NAMALWA (cell line): ENCODE measurements at places on chromosomes 7 and 10.

- DNase-seq: no peak
Measured at GRCh38 chr7:117950601-117951260, 77.5 kb upstream of the CTTNBP2 start.

DNA sequence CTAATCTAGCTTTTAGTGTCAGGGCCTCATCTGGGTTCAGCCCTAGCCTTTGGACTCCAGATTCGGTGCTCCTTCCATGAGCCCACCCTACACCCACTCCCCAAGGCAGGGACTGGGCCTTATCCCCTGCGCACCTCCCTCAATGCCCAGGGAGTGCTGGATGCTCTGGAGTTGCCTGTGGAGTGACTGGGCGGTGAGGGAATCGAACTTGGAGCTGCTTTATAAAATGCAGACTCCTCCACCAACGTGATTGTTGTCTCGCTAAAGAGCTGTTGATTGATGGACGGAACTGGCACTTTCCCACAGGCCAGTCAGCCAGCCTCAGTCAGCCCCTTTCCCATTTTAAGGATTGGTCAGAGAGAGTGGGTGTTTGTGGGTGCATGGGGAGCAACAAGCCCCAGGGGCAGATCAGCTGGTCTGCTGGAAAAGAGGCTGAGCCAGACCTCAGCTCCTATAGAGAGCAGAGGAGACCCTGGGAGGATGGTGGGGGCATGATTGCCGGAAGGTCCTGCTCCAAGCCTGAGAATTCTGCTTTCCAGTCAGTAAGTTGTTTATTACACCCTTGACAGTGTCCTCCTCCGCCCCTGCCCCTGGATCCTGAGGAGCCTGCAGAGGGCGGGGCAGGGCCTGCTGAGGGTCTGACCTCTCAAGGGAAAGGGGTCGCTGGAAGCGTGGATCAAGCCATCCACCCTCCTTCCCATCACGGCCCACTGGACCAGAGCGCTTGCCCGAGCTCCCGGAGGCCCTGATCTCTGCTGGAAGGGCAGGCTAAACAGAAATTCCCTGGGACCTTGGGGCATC lies 16.7 kb downstream of the UNC5B start:
- no peak for DNase-seq

- no peak for DNase-seq
Measured at GRCh38 chr10:12422189-12422588, 72.8 kb downstream of the CAMK1D start.

DNA sequence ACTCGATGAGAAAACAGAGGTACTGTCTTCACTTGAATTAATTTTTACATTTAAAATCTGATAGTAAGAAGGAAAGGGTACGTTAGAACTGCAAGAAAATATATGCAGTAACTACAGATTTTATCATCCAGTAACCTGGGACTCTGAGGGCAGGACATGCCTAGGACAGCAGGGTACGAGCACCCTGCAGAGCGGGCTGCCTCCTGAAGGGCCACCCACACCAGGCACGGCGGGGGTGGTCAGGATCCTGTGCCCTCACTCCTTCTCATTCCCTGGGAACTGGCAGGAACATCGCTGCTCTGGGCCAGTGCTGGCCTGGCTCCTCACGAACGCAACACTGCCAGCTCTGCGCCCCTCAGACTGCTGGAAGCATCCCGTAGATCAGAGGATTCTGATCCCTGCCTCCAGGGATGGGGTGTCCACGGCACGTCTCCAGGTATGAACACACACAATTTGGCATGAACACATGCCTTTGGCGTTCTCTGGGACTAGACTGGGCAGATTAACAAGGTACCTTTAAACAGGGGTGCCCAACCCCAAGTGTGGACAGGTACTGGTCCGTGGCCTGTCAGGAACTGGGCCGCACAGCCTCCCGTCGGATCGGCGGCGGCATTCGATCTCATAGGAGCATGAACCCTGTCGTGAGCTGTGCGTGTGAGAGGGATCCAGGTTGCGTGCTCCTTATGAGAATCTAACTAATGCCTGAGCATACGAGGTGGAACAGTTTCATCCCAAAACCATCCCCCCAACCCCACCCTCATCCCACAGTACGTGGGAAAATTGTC lies 99.3 kb upstream of the FAM20C start:
- DNase-seq: no peak

DNA sequence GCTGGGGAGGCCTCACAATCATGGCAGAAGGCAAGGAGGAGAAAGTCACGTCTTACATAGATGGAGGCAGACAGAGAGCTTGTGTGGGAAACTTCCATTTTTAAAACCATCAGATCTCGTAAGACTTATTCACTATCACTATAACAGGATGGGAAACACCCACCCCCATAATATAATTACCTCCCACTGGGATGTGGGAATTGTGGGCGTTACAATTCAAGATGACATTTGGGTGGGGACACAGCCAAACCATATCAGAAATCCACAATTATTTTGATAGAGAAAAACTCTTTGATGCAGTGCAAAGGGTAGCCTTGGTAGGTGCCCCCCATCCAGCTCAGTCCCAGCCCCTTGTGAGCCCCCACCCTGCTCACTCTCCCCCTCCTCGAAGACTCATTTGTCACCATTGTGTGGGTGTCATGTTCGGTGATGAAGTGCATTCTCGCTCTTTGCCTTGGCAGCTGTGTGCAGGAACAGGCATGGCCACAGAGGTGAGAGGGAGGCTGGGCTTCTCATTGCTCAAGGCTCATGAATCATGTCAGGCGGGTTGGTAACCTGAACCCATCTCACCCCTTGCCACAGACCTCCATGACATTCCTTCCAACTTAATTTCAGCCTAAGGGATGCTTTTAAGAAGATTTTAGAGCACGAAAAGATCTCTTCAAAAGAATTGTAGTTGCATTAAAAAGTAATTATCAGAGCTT lies 75.9 kb downstream of the BUB3 start:
- no peak for DNase-seq

DNA sequence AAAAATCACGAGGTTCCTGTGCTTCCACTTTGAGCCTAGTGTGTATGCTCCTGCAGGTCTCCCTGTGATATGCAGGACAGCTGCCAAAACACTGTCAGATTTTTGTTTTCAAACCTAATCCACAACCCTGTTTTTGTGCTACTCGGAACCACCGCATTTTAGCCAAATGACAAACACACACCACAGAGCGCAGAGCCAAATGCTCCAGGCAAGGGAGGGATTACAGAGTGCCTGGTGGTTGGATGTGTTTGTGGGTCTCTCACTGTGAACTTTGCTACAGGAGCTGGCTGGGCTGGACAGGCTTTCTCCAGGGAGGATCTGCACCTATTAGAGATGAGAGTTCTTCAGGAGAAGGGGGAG lies 5.7 kb upstream of the RBM28 start:
- no peak for DNase-seq

DNA sequence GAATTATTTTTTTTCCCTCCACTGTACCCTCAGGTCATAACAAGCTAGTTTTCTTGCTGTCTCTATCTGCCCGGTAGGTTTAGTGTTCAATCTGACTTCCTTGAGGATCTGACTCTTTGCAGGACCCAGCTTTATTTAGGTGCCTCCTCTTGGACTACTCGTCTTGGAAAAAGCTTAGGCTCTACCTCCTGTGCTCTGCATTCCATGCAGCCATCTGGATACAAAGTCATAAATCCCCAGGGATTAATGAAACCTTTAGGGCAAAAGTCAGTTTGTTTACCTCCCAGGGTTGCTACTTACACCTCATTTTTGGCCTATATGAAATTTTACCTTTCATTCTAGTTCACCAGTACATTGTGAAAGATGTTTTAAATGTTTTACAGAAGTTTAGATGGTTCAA lies 8.0 kb downstream of the STAG3 start:
- DNase-seq: no peak

DNA sequence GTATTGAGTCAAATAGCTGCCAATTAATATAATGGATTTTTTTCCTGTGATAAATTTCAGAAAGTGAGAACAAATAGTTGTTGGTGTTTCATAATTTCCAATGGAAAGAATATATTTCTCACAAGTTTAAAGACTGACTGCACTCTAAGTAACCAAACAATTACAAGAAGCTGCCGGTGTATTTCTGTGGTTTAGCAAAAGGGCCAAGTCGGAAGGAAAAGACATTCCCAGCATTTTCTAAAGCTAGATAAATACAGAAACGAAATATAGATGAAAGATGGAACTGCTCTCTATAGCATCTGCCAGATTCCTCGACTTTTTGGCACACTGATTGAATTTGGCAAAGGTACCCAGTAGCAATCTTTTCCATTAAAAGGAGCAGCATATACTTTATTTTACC lies 92.7 kb upstream of the MKX start:
- DNase-seq: no peak

GRCh38 chr7:16083931-16084330 lies 337.4 kb downstream of the CRPPA start:
- DNase-seq: no peak

DNA sequence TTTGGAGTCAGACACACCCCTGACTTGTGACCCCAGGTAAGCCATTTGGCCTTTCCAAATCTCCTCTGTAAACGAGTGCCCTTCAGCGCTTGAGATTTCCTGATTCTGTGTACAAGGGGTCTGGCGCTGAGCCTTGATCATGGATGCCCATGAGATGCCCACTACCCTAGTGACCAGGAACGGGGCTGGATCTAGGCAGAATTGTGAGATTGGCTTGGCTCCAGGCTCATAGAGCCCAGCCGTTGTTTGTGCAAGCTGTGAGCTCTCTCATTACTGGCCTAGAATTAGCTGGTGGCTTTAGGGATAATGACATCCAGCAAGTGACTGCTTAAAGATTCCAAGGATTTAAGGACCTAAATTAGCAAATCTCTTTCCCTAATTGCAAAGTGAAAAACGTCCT lies 84.9 kb downstream of the CAMK1D start:
- no peak for DNase-seq

DNA sequence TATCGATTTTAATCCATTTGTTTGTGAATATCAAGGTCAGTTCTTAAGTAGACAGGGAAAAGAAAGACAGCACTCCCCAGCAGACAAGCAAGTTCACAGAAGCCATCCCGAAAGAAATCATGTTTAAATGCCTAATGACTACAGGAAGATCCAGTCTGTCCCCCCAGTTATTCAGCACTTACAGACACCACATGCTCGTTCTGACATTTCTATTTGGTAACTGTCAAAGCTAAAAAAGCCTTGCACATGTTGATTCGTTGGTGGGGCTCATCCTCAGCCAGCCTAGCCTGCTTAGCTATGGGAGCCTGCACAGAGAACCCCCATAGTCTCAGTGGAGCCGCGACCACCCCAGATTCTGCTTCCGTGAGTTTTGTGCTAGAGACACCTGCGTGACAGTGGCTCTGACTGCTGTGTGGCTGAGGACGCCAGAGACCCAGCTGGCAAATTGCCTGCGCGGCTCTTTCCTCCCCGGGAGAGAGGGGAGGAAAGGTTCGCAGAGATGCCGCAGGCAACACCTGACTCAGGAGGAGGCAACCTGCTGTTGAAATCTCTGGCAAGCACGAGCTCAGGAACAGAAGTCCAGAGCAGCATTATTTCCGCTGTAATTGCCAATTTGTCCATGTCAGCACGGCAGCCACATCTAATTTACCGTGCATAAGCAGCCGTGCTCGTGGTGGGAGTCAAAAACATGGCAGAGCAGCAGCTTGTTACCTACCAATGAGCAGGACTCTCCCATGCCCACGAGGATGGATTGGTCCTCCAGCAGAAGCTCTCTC lies 194.2 kb downstream of the GPAM start:
- DNase-seq: no peak

DNA sequence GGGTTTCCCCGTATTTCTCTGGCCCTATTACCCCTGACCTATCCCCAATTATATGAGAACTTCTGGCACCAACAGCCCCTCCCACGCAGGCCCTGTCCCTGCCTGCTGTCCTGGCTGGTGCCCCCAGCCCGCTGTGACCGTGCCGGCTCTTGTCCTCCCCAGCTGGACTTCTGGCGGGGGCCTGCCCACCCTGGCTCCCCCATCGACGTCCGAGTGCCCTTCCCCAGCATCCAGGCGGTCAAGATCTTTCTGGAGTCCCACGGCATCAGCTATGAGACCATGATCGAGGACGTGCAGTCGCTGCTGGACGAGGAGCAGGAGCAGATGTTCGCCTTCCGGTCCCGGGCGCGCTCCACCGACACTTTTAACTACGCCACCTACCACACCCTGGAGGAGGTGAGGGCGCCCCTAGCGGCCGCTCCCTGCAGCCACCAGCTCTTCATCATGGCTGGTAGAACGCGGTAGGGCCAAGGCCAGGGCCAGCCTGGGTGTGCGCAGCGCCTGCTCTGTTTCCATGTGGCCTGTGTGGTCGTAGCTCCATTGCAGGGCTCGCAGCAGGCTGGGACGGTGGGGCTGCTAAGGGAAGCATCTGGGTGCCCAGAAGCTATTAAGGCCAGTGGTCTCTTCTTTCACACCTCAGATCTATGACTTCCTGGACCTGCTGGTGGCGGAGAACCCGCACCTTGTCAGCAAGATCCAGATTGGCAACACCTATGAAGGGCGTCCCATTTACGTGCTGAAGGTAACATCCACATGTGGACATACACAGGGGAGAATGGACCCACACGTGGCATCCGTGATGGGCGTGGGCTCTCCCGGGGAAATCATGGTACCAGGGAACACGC lies 1.4 kb downstream of the CPA1 start:
- no peak for DNase-seq

DNA sequence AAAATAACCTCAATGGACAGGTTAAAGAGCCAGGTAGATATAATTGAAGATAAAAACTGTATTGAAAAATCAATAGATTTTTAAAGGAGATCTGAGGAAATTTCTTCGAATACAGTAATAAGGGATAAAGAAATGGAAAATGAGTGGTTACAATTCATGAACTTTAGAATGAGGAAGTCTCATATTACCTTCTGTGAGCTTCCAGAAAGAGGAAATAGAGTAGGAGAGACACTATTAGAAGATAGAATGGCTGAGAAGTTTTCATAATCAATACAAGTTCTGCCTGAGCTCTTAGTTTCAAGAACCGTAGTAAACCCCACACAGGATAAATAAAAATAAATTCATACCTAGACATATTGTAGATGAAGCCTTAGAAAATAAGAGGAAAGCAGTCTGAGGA lies 11.5 kb downstream of the SDK1 start:
- no peak for DNase-seq

DNA sequence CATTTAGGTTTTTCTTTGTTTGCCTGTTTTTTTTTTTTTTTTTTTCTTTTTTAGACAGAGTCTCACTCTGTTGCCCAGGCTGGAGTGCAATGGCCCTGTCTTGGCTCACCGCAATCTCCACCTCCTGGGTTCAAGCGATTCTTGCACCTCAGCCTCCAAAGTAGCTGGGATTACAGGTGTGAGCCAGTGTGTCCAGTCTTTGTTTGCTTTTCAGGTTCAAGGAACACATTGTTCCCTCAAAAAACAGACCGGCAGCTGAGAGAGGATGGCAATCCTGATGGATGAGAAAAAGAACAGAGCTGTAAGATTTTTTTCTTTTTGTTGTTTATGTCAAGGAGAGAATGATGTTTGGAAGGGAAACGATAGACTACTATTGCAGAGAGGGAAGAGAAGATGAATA lies 23.3 kb upstream of the RHOBTB1 start:
- no peak for DNase-seq

DNA sequence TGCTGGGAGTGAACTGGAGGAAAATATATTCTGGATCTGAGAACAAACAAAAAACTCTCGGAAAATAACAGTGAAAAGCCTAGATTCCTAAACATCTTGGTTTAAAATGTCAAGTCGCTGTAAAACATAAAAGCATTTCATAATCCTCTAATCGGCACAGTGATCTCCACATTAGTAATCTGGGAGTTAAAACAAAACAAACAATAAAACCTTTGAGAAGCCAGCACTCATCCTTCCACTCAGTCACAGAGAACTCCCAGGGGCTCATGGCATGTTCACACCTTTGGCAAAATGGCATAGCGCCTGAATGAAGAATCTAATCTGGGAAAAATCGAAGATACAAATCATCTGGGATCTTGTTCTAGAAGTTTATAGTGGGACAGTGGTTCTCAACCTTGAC lies 24.1 kb upstream of the HPS1 start:
- DNase-seq: no peak

GRCh38 chr7:152624228-152624627 lies 51.7 kb downstream of the XRCC2 start:
- no peak for DNase-seq
